ENCODE measurements at places on chromosomes 1 and 21.
A peak's percentile ranks its signal among the peaks of the same experiment; 100 is the strongest.

DNA sequence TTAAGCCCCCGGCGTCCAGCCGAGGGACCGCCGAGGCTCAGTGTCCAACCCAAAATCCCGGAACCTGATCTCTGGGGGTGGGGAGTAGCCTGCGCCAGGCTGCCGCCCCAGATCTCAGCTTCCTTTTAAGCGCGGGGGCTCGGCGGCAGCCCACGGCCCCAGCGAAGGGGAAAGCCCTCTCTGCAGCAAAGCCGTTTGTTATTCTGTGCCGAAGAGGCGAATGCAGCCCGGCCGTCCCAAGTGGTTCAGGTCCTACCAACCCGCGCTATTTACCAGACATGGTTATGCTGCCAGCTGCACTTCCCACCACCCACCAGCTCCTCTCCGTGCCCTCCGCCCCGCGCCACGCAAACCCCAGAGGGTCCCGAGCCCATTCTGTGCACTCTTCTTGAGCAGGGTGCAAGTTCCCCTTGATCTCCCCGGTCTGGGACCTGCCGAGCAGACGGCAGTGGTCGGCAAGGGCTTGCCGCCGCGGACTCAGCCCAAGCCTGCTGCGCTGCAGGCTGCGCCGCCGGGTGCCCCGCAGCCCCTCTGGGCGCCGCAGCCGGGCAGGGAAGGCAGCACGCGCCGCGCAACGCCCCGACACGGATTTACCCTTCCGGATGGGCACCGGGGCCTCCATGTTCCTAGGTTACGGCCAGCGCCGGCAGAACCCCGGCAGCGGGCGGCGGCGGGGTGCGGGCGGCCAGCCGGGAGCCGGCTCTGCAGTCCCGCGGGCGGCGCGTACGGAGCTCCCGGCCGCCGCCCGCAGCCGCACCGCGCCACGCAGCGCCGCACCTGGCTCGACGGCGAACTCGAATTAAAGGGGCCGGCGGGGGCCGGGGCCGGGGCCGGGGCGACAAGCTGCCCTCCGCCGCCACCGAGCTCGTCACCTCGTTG is 738 bp upstream of the KCNA2 start:
- DNase-seq, result no peak

DNA sequence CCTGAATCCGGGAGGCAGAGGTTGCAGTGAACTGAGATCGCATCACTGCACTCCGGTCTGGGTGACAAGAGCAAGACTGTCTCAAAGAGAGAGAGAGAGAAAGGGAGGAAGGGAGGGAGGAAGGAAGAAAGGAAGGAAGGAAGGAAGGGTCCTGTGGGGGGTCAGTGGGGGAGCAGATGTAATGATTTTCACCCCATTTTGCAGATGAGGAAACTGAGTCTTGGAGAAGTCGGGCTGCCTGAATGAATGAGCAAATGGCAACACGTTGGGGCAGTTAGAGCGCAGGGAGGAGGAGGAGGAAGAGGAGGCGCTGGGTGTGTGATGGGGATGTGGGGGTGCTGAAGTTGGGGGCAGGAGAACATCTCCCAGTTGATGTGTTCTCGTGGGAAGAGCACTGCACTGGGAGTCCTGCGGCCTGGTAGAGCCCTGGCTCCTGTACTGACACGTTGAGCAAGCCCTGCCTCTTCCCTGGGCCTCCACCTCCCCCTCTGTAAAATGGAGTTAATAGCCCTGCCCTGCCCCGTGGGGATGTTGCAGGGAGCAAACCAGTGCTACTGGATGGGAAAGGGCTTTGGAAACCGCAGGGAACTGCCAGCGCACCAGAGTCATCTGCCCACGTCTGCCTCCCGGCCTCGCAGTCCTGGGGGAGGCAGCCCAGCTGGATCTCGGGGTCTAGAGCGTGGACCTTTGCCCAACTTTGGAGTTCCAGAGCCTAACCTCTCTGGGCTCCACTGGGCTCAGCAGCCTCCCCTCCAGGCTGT is 103.2 kb upstream of the CASZ1 start:
- no peak for DNase-seq

- DNase-seq, result no peak
These were observed 98.0 kb upstream of the RALGPS2 start for GRCh38 chr1:178627037-178627436.

- peak; percentile 80 for DNase-seq
These were observed 642.9 kb downstream of the AJAP1 start for GRCh38 chr1:5297180-5297885.

- DNase-seq, result peak; percentile 93
These were observed 7.6 kb downstream of the COL16A1 start for GRCh38 chr1:31696242-31696641.

DNA sequence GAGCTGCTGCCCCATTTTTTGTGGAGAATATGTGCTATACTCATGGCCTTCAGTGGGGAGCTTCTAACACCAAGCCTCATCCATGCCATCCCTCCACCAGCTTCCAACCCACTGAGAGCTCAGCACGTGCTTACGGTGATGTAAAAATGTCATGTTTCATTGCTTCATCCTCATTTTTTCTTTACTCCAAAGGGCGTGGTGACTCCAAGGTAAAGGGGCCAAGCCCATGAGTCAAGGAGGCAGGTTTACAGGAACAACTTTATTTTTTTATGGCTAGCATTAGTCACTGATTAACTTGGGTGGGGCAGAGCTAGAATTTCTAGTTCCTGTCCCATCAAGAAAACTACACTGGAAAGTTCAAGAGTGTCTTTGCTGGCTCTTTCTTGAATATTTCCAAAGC is at the start of gene C1orf226:
Gene C1orf226, plus strand, starts transcription at position 346 of the 400 bp plus-strand sequence. CDS start 174 bp downstream, outside the sequence.
- no peak for DNase-seq

GRCh38 chr1:44213222-44214112 is at the start of gene DMAP1:
Gene DMAP1, plus strand, starts transcription at chr1:44213471. Its CDS starts 283 bp downstream, at chr1:44213754.
- DNase-seq, result peak; percentile 94

GRCh38 chr1:150968491-150968890 is 6.1 kb downstream of the CERS2 start:
- peak; percentile 72 for DNase-seq

- DNase-seq, result peak; percentile 8
These were observed 69.9 kb upstream of the COG2 start for GRCh38 chr1:230572121-230573105.

GRCh38 chr1:220755309-220755708 is 7.2 kb downstream of the MTARC2 start:
- no peak for DNase-seq

GRCh38 chr1:165974598-165975131 is 147.3 kb downstream of the UCK2 start:
- DNase-seq, result no peak

DNA sequence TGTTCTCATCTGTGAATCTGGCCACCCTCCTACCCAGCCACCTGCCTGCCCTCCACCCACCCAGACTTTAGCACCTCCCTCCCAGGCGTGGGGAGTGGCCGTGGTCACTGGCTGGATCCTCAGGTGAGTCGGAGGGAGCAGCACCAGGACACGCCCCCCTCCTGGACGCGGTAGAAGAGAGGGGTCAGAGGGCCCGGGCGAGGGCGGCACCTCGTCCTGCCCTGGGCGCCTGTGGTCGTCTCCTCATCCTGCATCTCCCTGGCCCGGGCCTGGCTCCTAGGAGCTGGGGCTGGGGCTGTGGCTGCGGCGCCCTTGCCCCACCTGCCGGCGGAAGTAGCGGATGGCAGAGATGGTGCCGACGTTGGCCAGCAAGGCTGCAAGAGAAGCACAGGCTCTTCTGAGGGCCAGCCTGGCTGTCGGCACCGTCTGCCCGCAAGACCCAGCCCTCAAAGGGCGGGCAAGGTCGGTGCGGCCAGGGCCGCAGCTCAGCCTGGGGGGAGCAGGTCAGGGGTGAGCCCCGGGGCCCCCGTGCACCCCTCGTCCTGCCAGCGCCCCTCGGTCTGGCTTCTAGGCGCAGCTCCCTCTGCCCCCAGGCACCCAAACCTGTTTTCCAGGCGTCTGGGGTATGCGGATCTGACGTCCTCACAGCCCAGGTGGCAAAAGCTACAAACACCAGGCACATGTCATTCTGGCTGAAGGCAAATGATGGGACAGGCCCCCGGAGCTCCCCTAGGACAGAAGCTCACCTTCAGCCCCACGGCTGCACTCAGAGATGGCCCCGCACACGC is 5.8 kb downstream of the PERM1 start:
- DNase-seq, result no peak

DNA sequence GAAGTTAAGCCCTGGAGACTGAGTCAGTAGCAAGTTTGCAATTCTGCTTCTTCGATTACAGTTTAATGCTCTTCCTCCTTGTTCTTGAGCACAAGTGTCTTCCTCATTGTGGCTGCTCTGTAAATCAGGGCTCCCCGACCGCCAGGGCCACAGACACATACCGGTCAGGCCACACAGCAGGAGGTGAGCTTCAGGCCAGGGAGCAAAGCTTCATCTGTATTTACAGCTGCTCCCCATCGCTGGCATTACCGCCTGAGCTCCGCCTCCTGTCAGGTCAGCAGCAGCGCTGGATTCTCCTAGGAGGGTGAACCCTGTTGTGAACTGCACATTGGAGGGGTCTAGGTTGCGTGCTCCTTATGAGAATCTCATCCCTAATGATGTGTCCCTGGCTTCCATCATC is 1.7 kb upstream of the TRAPPC10 start:
- DNase-seq, result no peak

DNA sequence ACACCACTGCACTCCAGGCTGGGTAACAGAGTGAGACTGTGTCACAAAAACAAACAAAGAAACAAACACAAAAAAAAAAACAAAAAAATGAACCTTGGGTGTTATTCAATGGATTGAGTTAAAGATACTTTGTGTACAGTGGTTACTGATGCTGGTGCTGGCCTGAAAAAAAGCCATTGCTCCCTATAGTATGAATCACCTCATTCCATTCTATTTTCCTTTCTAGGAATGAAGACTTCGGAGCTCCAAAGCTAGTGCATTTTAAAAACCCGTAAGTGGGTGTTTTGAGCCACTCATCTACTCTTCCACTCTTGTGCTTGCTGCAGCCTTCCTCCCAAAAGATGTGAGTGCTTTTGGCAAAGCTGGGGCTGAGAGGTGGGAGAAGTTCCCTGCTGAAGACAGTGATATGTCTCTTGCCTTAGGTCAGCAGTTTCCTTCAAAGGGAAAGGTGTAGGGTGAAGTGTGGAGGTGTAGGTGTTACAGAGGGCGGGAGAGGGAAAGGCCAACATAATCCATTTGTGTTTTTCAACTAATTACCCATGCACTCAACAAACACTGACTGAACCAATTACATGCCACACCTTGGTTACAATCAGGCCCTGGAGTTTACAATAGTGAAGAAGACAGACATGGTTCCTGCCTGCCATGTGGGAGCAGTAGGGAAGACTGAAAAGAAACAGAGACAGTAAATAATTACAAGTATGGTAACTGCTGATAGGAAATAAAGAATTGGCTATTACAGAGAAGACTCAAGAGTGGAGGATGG is 55.0 kb upstream of the SERBP1 start:
- DNase-seq, result no peak

- DNase-seq, result no peak
These were observed 119.2 kb downstream of the LRIG2 start for GRCh38 chr1:113192242-113192641.

- DNase-seq, result no peak
These were observed 90.8 kb upstream of the PGBD5 start for GRCh38 chr1:230516889-230517288.

DNA sequence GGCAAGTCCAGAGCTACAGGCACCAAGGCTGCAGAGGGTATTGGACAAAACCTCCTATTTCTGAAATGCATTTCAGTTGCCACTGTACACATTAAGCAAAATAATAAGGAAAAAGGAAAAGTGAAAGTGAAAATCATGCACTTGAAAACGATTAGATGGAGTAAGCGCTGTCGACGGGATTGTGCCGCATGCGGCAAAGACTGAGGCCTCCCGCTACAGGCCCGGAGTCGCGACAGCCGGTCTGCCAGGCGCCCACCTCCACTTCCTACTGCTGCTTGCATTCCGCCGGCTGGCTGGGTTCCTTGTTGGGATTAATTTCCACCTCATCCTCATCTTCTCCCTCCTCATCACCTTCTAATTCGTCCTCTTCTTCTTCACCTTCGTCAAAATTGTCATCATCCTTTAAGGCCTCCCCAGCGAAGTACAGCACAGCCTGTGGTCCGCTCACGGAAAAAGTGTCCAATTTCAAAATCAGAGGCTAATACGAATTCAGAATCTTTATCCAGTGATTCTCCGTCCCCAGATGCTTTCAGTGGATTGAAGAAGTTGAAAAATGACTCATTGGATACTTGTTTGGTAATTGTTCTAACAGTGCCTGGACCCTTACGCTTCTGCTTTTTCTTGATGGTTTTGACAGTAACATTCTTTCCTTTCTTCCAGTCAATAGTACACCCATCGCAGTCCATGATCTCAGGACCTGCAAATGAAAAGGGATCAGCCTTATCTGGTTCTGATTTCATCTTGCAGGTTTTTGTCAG is 38.0 kb downstream of the CD58 start:
- DNase-seq, result no peak

GRCh38 chr1:176843352-176844297 is 320.9 kb downstream of the ASTN1 start:
- DNase-seq, result peak; percentile 32

- no peak for DNase-seq
These were observed 58.5 kb upstream of the MORC3 start for GRCh38 chr21:36261459-36261858.

- DNase-seq, result peak; percentile 24
These were observed 1.0 kb downstream of the ARID1A start for GRCh38 chr1:26696654-26697430.

DNA sequence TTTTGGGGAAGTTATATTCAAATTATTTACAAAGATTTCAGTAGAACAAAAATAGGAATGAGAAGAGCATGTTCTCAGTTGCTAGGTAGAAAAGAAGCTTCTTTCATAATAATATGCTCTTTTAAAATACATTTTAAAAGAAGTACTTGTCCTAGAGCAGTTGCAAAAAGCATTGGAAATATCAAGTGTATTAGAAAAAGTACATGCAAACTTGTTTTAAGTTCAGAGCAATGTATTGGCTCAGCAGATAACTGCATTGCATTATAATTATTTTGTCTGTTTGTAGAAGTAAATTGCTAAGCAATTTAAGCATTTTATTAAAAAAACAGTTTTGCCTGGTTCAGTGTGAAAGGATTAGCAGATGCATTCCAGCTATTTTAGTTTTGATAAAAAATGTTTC is 806.4 kb downstream of the USP25 start:
- DNase-seq, result peak; percentile 17

GRCh38 chr1:75198163-75198562 is 64.0 kb downstream of the LHX8 start:
- DNase-seq, result no peak

DNA sequence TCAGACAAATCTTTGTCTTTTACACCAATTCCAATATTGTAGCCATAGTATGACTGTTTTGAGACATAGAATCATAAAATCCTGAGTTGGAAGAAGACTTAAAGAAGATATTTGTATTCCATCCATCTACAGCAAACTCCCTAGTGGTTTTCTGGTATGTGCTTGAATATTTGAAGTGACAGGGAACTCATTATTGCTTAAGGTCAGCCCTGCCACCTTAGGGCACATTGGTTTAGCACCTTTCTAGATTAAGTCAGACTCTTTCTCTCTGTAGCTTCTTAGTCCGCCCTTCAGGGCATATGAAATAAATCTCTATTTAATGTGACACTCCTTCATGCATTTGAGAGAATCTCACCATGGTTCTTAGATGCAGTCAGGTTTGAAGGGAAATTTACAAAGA is 49.8 kb downstream of the PTGER3 start:
- no peak for DNase-seq

DNA sequence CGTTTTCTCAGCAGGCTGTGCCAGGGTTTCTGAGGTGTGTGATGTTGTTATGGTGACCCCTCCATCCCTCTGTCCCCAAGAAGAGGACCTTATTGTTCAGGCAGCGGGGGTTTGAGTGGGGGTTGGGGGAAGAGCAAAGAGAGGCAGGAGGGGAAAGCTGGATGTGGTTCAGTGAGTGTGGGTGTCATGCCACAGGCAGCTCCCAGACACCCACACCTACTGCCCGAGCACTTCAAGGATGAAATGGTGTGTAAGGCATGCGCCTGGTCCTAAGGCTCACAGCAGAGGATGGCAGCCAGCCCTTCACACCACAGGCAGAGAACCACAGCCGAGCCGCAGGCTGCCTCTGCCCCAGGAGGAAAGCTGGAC is 49.9 kb upstream of the STUM start:
- DNase-seq, result no peak
